ENCODE measurements at places on chromosomes 1 and 21.

- DNase-seq = peak; percentile 92
Measured at GRCh38 chr1:15948595-15949452, 27.1 kb downstream of the ZBTB17 start.

DNA sequence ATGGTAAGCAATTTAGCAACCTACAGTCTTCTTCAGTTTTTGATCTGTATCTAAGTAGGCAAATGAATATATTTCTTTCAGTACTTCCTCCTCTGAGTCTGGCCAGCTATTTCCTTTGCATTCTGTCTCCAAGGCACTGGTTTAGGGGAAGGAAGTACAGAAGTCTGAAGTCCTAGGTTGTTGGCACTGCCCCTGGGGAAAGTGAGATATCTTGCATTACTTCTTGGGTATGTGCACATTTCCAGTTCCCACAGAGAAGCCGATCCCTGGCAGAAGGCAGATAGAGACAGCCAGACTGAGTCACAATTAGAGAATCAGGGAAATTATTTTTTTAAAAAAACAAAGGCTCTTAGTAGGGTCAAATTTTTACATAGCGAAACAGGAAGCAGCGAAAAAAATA is 98.8 kb downstream of the RASAL2 start:
- peak; percentile 40 for DNase-seq

DNA sequence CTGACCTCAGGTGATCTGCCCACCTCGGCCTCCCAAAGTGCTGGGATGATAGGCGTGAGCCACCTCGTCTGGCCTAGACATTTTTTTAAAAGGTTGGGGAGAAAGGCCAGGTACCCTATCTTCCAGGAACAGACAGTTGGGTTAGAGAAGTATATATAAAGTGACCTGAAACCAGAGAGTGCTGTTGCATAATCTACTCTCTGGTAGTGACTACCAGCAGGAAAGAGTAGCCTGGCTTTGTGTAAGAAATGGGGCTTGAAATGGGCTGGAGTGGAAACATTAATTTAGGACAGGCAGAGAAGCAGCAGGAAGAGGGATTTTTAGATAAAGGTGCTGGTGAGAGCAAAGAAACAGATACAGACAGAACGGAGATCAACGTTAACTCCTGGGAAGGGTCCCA is 125.8 kb upstream of the HOOK1 start:
- DNase-seq = no peak

DNA sequence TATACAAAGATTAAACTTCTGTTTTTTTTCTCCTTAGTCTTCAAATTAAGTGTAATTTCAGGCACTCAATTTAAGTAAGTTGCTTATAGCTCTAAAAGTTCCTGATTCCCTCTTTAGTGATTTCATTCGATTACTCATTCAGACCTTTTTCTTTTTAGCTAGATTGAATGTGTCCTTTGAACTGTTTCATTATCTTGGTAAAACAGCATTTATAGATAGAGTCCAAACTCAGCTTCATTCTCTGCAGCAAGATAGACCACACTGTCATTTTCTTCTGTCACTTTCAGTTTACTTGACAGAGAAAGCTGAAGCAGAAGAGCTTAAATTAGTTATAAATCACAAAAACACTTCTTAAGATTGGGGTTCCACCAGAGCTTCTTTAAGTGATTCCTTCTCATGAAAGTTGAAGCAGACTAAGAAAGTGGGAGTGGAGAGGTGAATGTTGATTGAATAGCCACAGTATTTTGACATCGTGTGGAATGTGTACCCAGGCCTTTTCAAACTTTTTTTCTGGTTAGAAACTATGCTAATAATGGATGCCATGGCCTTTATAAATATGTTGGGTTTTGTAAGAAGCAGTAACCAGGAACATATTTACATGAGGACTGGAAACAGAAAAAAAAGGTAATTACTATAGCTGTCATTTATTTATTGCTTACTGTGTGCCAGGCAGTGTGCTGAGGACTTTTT is 52.2 kb downstream of the ZBTB40 start:
- DNase-seq = no peak

GRCh38 chr1:229940684-229941083 is 126.4 kb upstream of the GALNT2 start:
- peak; percentile 31 for DNase-seq

DNA sequence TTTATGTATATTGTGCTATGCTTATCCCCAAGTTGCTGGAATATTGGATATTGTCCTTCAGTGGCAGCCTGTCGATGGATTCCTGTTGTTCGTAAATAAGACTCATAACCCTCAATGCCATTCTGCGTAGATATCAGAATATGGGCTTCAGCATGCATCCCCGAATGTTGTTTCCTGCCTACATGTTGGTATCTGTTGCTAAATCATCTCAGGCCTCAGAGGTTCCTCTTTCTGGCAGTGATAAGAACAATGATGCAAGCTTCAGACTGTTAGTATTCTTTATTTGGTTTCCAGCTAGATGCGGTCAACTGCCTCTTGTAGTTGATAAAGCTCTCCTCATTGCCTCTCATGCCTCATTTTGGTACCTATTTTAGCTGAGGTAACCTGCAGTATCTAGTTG is 2082.6 kb downstream of the MRPL39 start:
- no peak for DNase-seq

- no peak for DNase-seq
Measured at GRCh38 chr1:180195916-180196315, 34.1 kb upstream of the LHX4 start.

DNA sequence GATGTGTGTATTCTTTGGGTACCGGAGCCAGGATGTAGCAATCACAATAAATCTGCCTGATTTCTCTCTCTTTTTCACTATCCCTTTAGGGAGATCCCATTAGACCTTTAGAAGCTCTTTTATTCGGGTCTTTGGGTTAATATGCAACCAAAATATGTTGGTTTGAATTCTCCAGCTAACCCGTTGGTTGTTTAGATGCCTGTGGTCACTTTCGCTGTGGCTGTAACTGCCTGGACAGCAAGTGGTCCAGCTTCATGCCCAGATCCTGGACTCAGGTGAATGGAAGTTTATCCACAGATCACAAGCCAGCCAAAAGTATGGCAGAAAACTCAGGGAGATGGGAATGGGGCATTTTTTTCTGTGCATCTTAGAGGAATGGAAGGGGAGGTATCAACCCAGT is 12.3 kb downstream of the KAZN start:
- DNase-seq = no peak

DNA sequence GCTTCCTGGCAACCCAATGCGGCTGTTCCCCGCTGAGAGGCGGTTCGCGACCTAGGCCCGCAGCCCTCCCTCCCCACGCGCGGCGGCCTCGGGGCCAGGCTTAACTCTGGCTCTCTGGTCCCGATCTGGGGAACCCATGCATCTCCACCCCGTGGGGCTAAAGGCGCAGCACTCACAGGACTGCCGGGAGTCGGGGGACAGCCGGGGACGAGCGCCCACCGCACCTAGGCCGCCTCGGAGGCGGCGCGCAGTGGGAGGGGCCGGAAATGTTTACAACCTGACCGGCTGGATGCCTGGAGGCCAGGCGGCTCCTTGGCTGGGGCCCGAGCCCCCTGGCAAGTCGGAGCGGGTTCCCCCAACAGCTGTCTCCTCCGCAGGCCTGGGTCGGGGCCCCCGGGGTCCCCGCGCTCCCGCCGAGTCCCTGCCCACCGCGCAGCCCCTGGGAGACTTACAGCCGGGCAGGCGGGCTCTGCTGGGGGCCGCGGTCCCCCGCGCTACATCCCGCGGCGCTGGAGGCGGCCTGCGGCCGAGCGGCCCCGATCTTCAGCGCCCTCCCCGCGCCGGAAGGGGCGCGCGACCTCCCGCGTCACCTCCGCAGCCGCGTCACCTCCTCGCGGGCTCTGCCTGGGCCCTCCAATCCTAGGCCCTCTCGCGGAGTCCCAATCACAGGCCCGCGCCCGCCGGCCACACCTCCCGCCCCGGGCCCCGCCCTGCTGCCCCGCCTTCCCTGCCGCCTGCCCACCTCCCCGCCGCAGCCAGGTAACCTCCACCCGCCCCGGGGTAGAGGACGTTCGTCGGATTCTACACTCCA is at the start of gene ADIPOR1:
Gene ADIPOR1 (minus strand): TSS at position 580 of the 811 bp plus-strand sequence. CDS start 7,242 bp downstream, outside the sequence.
- peak; percentile 40 for DNase-seq

GRCh38 chr21:46472246-46472645 is 13.6 kb downstream of the DIP2A start:
- DNase-seq = no peak

DNA sequence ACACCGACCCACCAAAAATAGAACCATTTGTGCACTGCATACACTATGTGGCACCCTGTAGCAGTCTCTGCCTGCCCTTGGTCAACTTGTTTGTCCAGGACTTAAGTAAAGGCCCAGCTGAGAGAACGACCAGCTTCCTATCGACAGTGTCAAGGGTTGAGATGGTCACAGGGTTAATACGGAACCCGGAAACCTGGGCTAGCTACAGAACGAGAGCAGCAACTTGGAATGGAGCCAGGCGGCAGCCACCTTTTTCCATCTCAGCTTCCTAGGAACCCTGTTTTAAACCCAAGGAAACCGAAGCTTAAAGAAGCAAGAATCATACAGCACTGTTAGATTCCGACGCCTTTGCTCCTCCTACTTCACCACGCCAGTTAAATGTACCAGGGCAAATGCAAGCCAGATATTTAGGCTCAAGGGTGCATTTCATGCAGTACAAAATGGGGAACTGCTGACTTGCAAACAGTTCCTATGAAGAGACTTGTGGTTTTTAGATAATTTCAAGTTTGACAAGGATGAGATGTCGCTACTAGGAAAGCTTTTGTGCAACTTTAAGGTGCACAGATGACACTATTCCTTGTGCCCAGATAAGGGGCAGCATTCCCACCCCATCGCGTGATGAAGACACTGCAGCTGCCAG is 35.5 kb downstream of the SLC66A1 start:
- no peak for DNase-seq

- no peak for DNase-seq
Measured at GRCh38 chr1:2934642-2935081, 86.6 kb upstream of the ACTRT2 start.

- DNase-seq = no peak
Measured at GRCh38 chr1:172870901-172871606, 179.7 kb downstream of the TNFSF18 start.

DNA sequence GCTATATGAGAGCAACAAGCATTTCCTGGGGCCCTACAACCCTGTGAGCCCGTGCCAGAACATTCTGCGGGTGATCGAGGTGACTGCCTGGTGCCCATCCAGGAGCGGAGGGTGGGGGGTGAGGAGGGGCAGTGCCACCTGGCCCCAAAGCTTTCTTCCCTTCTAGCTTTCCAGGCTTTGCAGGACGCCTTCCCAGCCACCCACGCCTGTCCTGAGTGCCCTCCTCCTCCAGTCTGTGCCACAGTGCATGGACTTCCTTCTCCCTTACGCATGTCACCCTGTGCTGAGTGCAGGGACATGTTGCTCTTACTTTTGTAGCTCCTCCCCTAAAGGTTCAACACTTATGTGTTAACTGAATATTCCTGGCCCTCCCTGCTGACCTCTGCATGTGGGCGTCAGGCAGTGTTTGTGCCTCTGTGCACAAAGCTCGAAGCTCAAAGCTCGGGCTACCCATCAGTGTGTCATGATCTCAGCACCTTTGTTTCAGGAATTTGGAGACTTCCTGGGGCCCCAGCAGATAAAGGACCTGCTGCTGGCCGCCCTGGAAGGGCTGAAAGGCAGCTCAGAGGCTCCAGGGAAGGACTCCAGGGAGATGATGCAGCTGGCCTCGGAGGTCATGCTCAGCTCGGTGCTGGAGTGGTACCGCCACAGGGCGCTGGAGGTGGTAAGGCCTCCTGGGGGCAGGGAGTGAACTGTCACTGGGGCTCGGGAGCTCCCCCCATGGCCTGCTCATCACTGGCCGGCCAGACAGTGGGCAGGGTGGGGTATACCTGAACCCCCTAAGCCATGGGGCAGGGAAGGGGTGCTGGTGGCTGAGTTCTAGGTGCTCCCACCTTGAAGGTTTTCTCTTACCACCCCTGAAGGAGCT is 36.7 kb upstream of the TTC4 start:
- DNase-seq = no peak

DNA sequence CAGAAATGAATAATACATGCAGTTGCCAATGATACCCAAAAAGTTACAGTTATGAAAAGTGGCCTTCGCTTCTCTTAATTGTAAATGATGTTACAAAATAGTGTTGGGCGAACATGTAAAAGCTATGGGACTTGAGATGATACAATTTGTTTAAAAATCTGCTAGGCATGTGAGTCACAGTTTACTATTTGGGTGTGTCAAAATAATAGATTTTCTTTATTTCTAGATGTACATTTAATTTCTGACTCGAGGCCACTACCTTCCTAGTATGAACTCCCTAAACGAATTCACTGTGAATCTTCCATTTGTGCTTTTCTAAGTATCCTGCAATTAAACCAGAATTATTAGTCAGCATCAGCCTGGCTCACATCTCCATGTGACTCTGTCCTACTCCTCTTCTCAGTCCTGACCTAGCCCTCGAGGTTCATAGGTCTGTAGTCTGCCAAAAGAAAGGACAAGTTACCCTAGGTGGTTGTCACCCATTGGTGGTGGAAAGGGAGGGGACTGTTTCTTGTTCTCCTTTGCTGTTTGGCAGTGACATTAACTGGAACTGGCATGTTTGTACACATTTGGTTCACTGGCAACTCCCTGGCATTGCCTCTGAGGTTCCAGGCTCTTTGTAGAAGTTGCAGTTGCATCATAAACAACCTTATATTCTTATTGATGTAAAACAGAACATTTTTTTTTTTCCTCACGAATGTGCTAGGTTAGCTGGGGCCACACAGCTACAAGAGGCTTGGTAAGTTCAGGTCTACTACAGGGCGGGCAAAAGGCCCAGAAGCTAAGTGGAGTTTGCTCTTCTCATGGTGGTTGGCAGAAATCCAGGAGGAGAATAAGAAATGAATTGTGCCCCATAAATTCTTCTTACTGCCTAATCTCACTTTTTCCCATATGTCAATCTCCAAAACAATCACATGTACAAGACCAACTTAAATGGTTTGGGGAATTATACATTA is 746.5 kb upstream of the ADAMTS5 start:
- DNase-seq = no peak

- DNase-seq = no peak
Measured at GRCh38 chr1:223212441-223212840, 69.4 kb upstream of the TLR5 start.

DNA sequence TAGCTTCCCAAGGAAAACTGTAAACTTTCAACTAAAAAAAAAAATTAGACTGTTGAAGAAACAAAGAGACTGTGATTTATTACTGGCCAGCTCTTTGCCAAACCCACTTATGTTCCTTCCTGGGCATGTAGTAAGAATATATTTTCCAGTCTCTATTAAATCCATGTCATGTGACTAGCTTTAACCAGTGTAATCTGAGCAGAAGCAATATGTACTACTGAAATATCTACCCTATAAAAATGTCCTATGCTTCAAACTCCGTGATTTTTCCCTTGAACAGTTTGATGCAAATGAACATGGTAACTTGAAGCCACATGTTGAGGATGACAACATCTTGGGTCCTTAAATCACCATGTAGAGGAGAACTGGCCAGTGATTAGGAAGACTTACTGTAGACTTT is 144.5 kb downstream of the NTMT2 start:
- DNase-seq = no peak
